ENCODE measurements at places on chromosomes 4 and X. TPM values are rescaled to one million over a fixed set of nuclear protein-coding genes. Genes with fewer than 3 reads are reported as not detected.

IL21 gene
- not detected for total RNA-seq

S100G gene
- not detected for total RNA-seq

- no peak for DNase-seq
These were observed 542.6 kb downstream of the CFAP47 start for GRCh38 chrX:36462142-36462541.

- no peak for DNase-seq
These were observed 7.3 kb upstream of the HMGB3 start for GRCh38 chrX:150975655-150976390.

DNA sequence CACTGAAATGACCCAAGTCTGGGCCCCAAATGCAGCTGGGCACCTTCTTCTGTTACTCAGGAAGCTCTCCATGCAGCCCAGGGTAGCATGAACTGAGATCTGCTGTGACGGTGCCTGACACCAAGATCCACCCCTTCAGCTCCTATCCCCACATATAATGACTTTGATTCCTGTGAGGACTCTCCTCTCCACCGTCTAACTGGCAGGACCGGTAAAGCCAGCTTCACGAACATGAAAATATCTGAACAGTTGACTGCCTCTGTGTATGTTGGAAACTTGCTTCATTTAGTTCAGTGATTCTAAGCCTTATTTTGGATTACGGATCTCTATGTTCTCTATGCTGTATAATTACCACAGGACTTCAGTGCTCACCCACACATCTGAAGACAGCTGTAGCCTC is 115.5 kb upstream of the TMEM150C start:
- no peak for DNase-seq

DNA sequence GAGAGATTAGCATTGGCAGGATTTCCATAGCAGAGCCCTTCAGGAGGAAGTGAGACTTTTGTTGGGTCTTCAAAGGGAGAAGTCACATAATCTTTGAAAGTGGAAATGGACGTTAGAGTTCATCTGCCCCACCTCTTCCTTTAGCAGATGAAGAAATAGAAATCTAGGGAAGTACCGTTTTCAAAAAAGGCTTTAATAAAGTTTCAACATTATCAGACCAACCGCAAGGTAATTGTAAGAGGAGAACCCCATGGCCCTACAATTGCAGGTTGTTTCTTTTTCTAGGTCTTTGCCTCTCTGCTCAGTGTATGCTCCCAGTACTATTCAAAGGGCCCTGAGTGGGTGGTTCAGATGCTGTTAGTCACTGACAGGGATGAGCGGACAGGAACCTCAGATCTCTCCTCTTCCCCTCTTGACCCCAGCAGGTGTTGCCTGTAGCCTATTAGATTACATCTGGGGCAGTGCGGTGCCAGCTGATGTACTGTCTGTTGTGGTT is 48.6 kb upstream of the AP1S2 start:
- no peak for DNase-seq
